ENCODE measurements at places on chromosomes 4 and X.

DNA sequence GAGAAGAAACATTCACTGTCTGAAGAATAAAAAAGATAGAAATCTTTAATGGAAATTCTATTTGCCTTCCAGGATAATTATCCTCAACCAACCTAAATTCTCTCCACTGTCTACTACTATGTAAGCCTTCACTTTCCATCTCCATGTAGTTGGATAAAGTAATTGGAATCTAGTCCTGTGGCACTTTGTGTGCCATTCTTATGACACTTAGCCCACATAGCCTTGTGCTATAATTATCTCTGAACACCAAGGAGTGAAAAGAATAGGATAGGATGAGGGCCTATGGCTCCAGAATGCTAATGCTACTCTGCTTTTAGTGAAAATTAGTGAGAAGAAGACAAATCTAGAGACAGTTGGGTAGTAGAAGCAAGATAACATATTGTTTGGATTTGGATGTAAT is 20.2 kb downstream of the PRSS48 start:
- DNase-seq, result no peak

DNA sequence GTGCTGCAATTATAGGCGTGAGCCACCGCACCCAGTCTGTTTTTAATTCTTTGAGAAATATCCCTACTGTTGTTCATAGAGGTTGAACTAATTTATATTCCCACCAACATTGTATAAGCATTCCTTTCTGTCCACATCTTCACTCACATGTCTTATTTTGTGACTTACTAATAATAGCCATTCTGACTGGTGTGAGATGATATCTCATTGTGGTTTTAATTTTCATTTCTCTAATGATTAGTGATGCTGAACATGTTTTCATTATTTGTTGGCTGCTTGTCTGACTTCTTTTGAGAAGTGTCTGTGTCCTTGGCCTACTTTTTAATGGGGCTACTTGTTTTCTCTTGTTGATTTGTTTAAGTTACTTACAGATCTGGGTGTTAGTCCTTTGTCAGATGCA is 310.9 kb upstream of the MAOA start:
- no peak for DNase-seq

DNA sequence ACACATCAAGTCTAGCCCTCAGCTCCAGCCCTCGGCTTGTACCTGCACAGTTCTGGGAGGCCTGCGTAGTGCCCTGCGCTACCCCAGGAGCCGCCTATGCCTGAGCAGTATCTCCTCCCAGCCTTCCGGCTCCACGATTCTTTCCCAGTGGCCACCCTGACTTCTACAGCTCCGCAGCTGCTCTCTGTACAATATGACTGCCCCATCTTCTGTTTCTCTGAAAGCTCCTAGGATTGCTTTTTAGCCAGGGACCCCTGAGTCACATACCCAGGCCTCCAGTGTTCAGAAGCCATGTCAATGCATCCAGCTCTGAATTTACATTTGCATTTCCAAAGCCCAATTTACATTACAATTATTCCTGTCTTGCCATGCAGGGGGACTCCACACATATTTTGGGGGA is 135.5 kb downstream of the PJA1 start:
- no peak for DNase-seq

DNA sequence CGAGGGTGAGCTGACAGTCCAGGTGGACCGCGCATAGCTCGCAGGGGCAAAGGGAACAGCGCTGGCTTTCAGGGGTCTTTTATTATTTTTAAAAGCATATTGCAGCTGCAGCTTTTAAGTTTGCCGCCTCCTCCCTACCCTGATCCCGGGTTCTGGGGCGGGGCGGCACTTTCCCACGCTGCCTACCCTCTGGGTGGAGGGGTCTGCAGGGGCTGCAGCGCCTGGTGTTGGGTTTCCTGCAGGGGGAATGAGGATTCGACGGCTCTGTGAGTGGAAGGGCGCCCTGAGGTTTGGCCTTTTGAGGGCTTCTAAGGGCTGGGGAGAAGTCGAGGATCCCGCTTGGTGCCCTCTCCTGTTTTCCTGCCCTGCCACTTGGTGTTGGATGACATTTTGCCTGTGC is 80.7 kb upstream of the SCML1 start:
- no peak for DNase-seq

GRCh38 chr4:114890773-114891172 is 222.6 kb downstream of the NDST4 start:
- no peak for DNase-seq

DNA sequence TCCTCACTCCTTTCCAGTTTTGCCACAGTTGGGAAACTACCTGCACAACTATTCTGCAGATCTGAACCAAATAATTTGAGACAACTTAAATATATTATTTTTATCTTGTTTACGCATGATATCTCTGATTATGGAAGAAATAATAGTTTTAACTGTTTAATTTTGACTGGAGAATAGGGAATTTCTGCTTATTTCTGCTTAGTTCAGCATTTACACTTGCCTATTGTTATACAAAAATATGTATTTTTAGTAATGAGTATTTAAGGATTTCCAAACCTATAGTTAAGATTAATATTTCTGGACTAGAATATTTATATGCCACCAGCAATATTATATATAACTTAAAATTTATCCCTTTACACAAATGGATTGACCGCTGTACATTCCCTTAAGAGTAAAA is 125.5 kb downstream of the NWD2 start:
- no peak for DNase-seq

DNA sequence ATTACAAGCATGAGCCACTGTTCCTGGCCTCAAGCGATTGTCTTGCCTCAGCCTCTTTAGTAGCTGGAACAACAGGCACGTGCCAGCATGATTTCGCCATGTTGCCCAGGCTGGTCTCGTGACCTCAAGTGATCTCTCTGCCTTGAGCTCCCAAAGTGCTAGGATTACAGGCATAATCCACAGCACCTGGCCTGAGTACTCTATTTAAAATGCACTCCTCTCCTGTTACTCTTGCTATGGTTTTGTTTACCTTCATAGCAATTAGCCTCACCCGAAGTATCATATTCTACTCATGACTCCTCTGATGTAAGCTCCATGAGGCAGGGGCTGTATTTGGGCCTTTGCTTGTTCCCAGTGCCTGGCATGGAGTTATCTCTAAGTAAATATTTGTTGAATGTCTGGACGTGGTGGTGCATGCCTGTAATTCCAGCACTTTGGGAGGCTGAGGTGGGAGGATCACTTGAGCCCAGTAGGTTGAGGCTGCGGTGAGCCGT is 92.5 kb upstream of the SLC34A2 start:
- DNase-seq, result no peak

DNA sequence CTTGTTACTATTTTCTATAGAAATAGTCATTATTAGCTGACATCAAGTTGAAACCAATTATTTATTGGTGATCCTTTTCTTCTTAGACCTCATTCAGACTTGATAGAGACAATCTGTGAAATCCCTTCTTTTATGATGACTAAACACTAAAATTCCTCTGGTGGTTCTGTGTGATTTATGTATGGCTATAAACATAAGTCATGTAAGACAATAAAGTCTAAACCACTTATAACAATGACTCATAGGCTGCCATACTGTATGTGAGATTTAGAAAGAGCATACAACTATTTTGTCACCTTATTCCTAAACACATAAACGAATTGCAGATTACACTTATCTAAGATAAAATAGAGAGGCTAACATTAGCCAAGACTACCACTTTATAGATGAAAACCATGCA is 101.1 kb upstream of the PRR32 start:
- no peak for DNase-seq

GRCh38 chr4:78033861-78034260 is 23.3 kb upstream of the FRAS1 start:
- DNase-seq, result no peak

DNA sequence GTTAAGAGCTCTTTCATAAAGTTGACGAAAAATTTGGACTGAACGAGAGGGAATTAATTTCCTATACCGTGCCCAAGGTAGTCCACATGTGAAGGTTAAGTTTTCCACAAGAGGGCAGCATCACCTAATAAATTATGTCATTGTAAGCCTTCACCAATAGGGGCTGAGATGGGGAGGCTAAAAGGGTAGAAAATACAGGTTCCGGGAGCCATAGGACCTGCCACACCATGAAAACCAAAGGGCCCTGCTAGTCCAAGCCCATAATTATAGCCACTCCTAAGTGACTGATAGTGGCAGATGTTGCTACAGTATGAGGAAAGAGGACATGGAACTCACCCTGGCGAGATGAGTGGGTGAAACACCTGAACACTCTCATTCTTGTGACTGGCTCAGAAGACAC is 122.2 kb downstream of the SHROOM4 start:
- no peak for DNase-seq
